ENCODE measurements at places on chromosomes 16 and 17.

DNA sequence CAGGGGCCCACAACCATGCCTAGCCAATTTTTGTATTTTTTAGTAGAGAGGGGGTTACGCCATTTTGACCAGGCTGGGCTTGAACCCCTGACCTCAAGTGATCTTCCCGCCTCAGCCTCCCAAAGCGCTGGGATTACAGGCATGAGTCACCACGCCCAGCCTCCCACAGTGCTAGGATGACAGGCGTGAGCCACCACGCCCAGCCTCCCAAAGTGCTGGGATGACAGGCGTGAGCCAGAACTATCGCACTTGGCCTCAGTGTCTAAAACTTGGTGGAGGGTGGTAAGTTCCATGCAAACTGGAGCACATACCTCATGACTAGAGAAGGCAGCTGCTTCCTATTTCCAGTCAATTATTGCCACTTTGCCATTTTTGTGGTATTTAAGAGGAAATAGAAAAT is 7.1 kb downstream of the HSD17B2 start:
- no peak for DNase-seq

- DNase-seq: no peak
These were observed 70.9 kb upstream of the ARL4D start for GRCh38 chr17:43327834-43328420.

- no peak for DNase-seq
These were observed 41.5 kb downstream of the NF1 start for GRCh38 chr17:31136319-31136718.

DNA sequence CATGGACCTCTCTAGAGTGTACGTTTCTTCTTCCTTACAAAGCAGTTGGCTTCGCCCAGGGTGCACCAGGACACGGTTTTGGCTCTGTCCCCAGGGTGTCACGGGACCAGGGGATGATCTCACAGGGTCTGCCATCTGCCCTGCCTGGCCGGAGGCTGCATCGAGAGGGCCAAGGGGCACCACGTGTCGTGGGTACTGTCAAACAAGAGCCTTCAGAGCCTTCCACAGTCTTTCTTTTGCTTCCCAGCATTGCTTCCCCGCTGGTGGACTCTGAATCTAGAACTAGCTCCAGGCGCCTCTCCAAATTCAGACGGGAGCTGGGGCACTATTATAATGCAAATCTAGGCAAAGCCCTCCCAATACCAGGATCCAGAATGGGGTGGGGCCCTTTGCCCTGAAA is 47.9 kb downstream of the MAPT start:
- peak; percentile 69 for DNase-seq

All from muscle of leg (tissue), 16 donors.